ENCODE measurements at places on chromosomes 1 and 21.

GRCh38 chr21:16537501-16537900 lies 807.7 kb downstream of the USP25 start:
- no peak for DNase-seq

DNA sequence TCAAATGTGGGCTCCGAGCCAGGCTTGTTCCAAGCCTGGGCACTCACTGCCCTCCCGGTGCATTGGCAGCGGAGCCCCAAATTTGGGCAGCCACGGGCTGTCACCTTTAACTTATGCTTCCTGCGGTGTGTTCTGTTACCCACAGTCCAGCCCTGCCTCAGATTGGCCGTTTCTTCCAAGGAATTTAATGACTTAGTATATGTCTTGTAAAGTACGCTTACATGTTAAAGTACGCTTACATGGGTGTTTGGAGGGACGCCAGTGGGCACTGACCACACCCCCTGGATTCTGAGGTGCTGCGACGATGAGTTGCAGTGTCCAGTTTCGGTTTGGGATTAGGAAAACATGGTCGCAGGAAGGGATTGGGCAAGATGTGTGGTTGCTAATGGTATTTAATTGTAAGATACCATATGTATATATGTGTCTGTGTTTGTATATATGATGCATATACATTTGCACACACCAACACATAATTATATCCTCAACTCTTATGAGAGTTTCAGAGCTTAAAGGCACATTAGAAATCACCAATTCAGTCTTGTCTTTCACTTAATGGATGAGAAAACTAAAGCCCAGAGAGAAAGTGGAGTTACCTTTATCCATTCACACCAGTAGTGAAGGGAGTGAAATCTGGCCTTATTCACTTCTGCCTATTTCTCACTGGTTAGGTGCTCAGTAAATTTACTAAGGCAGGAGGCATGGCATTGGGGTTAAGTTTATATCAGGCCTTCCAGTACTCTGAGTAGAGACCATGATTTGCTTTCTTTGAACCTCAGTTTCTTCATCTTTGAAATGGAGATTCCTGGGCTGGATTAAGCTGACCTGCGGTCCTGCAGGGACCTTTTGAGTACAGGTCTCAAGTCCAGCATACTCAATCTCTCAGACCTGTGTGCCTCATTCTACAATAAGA lies 1.0 kb downstream of the SMYD2 start:
- no peak for DNase-seq

GRCh38 chr21:32048353-32048752 lies 175.5 kb downstream of the HUNK start:
- DNase-seq: no peak

DNA sequence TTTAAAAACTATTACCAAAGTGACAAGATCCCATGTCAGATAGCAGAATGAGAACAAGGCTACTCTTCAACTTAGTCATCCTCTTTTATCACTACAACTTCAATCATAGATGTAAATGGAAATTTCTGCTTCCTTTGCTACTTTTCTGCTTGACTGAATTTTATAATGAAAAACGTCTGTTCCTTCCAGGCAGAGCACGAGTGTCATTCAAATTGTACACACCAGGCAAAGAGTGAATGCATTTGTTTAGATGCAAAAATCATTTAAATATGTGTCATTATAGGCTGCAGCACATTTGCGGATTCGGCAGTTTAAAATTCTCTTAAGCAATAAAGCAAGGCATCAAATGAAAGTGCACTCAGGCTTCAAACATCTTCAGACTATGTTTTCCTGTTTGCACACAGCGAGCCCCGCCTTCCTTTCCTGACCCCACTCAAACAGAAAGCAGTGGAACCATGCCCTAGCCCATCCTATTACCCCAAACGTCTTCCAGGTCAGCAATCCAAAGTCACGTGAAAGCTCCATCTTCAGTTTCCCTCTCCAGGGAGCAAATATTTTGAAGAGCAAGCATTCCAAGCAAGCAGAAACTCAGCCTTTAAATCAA lies 99.6 kb downstream of the APP start:
- DNase-seq: peak; percentile 64

DNA sequence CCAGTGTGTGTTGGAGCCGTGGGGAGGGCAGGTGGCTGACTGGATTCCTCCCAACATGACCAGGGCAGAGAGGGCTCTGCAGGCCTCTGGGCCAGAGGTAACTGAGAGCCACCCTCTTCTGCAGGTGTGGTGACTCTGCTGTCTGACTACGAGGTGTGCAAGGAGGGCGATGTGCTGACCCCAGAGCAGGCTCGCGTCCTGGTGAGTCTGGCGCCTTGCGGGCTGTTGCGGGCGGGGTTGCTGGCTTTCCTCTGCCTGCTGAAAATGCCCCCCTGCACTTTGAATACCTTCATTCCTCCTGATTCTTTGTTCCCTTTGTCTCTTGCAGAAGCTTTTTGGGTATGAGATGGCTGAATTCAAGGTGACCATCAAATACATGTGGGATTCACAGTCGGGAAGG lies 6.7 kb downstream of the MRTO4 start:
- DNase-seq: no peak

DNA sequence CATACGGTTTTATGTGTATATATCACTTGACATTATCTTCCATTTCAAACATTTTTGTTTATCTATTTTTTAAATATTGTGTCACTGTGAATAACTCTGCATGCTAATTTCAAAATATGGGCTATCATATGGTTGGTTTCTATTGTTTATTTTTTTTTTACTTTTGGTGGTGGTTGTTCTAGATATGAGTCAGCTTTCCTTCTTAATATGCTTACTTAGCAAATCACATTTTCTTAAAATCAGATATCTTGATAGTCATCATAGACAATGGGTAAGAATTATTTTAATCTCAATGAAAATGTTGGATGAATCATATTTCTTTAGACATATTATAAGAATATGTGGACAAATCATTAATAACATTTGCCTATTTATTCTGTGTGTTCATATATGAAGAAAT lies 881.5 kb downstream of the BRINP3 start:
- DNase-seq: no peak

GRCh38 chr1:238892612-238893011 lies 493.8 kb upstream of the CHRM3 start:
- no peak for DNase-seq

DNA sequence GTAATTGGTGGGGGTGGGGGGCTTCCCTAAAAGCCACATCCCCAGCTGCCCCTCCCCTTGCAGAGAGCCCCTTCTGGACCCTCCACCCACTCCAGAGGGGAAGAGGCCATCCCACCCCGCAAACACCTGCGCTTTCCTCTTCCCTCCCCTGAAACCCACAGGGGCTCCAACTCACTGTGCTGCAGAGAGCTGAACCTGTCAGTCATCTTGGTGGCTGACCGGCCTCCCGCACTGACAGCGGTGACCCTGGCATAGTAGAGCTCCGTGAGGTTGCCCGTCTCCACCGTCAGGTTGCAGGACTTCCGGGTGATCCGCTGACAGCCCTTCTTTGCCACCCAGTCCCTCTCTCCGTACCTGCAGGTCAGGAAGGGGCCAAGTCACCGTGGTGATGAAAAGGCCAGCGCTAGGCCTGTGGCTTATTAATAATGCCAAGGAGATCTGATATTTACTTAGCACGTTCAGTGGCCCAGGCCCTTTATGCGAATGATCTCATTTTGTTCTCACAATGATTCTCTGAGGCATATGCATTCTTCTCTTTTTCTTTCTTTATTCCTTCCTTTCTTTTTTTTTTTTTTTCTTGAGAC lies 5.9 kb downstream of the IL22RA1 start:
- DNase-seq: no peak

- DNase-seq: no peak
Observed at GRCh38 chr1:34125721-34126380, 39.2 kb downstream of the CSMD2 start.

DNA sequence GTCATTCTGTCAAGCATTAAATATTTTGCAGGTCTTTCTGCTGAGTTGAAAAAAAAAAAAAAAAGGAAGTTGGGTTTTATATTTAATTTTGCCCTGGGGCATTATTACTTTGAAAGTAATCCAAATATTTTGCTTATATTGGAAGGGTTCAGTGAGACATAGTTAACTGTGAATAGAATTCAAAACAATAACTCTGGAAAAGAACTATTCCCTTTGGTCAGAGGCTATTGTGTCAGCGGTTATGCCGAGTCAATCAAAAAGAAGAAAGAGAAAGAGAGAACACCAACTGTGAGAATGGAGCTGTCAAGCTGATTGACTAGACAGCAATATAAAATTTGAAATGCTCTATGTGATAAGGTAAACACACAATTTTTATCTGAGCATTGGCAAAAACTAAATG lies 761.7 kb downstream of the ADGRL2 start:
- no peak for DNase-seq

GRCh38 chr1:220420726-220421125 lies 107.2 kb upstream of the MARK1 start:
- no peak for DNase-seq

DNA sequence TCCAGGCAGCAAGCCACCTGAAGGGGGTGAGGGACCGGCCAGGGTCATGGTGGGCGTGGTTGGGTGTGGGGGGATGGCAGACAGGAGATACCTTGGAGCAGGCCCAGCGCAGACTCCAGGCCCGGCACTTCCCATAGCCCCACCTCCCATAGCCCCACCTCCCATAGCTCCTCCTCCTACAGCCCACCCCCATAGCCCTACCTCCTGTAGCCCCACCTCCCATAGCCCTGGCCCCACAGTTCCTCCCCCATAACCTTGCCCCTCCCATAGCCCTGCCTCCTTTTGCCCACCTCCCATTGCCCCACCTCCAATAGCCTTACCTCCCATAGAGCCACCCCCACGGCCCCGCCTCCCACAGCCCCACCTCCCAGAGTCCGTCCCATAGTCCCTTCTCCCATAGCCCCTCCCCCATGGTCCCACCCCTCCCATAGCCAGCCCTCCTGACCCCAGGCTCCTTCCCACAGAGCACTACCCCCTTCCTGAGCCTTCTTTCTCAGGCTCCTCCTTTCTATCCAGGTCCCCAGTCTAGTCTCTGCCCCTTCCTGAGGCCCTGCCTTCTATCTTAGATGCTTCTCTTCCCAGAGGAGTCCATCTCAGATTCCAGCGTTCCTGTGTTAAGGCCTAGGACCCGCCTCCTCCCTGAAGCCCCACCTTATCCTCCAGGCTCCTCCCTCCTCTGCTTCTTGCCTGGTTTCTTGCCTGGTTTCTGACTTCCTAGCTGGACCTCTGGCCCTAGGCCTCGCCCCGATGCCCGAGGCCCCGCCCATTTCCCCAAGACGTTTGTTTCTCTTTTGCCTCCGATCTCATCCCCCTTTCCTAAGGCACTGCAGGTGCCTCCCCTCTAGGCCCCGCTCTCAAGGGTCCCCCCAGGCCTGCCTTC lies 46.8 kb downstream of the PTPRU start:
- no peak for DNase-seq

Measured in GM04503 (cell line).